Activated naive CD8-positive, alpha-beta T cell treated with anti-CD3 and anti-CD28 coated beads for 36 hours (primary cell): ENCODE measurements at places on chromosomes 1 and 21.

DNA sequence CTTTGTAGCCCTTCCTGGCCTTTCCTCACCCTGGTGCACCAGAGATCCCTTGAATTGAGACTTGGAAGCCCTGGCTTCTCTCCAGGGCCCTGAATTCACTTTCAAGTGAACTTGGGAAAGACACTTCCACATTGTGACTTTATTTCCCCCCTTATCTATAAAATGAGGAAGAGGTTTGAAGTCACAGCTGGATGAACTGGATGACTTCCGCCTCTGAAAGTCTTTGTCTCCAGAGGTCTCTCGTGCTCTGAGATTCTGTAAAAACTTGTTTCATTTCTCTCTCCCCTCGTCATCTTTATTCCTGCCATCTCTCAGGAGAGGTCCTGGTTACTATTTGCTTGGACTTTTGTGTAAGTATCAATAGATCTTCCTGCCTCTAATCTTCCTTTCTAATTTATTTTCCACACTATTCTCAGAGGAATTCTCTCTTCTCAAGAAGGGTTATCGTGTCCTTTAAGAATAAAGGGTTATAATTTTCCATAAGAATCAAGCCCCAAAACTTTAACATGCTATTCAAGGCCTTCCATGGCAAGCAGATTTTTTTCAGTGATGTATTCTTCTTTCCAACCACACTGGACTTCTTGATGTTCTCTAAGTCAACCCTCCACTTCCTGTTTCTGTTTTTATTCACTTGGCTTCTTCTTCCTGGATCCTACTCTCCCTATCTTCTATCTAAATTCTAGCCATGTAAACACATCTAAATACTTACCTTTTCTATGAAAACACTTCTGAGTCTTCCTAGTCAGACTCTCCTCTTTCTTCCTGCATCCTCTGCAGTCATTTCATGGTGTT lies 6.5 kb upstream of the RPTN start:
- no peak for DNase-seq

GRCh38 chr1:6771441-6771769 lies 13.8 kb upstream of the CAMTA1 start:
- DNase-seq: no peak

- no peak for DNase-seq
Observed at GRCh38 chr1:67134695-67135094, at the start of gene C1orf141. TSS of gene C1orf141 (minus strand) at chr1:67134970. CDS start at chr1:67127240, 7,730 bp downstream.

- DNase-seq: no peak
Observed at GRCh38 chr1:9797049-9797448, 26.7 kb downstream of the CLSTN1 start.

DNA sequence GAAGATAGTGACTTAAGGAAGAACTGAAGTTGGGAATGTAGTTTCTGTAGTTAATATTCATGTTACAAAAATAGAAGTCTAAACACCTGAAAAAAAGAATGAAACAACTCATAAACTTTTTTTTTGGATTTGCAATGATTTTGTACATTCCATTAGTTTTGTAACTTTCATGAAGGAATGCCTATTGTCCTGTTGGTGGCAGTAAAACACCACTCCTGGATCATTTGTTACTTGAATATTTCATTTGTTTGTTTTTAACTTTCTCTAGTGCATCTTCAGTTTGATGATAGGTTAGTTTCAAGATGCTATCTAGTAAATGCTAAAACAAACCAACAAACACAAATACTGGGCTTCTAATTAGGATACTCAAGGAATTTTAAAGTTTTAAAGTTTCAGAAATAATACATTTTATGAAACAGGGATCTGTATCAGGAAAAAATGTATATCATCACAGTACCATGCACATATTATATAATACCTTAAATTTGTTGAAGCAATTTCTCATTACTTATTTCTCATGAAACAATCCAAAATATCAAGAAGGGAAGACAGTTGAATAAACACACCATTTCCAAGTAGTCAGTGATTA lies 229.7 kb upstream of the CACYBP start:
- DNase-seq: no peak

DNA sequence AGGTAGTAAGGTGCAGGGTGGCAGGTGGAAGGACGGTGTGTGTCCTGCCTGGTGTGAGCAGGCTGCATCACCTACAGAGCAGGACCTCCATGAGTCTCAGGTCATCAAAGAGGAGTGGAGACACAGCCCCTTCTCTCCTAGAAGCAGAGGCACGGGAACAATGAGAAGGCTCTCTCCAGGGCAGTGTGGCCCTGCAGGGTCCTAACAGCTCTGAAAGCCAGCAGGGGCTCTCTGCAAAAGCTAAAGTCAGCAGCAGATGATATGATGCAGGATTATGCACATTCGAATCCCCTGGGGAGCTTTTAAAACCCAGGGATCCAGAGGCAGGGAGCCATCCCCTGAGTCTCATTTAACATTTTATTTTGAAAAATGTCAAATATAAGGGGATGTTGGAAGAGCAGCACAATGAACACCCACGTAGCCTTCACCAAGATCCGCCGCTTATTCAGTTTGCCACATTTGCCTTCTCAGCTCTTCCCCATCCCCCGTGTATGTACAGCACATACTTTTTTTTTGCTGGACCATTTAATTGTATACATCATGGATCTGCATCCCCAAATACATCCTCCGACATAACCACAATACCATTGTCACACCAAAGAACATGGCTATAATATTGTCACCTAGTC lies 88.1 kb downstream of the CNIH3 start:
- no peak for DNase-seq

DNA sequence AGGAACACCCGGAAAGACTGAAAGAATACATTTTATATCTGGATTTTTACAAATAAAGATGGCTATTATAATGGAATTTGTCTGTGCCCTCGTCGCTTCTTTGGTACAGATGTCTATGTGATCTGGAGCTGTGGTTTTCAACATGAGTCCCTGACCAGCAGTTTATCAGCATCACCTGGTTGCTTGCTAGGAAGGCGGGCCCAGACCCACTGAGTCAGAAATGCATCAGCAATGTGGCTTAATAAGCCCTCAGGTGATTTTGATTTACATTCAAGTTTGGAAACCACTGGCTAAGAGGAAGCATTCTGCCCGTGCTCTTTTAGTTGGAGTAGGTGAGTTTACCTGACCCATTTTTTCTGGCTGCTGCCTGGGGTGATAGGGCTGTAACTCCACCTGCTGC lies 31.7 kb downstream of the ATP1A1 start:
- DNase-seq: no peak

DNA sequence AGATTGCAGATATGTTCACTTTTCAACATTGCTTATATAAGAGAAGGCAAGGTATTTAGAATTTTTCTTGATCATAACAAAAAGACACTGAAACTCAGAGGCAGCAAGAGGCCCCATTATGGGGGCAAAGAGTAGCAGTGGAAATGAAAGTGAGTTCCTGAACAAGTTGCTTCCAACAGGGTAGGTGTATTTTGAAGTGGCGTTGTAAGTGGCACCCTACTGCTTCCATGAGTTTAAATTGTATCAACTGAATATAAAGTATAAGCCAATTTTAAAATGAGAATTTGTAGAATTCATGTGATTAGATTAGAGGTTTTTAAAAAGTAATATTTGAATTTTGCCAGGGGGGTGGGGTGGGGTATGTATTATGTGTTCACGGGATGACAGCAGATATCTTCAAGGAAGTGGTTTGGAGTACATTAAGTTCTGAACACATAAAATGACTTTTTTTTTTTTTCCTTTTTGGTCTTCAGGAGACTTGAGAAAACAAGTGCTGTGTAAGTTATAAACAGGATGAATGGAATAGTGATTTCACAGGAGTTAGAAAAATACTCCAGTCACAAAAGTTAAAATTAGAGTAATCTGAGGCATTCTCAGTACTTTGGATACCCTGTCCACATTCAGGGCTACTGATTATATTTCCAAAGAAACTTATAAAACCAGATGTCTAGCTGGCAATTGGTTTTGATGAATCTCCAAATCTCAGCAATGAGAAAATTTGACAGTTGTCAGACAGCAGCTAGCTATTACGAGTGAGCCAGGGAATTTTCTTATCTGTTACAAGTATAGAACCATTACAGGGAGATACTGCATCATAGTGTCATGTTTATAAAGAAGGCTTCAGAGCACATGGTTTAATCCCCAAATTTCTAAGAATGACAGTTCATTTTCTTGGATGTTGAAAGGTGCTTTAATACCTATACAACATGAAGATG lies 182.0 kb downstream of the ST6GALNAC3 start:
- no peak for DNase-seq

DNA sequence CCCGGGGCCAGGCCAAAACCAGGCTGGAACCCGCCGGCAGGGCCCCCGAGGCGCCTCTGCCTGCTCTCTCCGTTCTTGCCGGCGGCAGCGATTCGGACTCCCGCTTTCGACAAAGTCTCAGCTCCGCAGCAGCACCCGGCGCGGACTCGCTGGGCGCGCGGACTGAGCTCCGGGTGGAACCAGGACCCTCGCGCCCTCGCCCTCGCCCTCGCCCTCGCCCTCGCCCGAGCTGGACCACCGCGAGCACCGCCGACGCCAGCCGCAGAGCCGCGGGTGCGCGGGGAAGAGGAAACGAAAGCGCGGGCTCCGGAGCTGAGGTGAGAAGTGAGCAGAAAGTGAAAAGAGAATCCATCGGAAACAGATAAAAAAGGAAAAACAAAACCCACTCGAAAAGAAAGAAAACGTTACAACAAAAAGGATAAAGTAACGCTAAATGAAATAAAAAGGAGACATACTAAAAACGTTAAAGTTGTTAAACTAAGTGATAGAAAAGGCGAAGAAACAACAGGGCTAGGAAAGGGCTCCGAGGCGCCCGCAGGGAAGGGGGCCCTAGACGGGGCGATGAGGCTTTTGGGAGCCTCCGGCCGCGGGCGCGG lies 64.9 kb downstream of the MEF2D start:
- DNase-seq: peak; percentile 45

DNA sequence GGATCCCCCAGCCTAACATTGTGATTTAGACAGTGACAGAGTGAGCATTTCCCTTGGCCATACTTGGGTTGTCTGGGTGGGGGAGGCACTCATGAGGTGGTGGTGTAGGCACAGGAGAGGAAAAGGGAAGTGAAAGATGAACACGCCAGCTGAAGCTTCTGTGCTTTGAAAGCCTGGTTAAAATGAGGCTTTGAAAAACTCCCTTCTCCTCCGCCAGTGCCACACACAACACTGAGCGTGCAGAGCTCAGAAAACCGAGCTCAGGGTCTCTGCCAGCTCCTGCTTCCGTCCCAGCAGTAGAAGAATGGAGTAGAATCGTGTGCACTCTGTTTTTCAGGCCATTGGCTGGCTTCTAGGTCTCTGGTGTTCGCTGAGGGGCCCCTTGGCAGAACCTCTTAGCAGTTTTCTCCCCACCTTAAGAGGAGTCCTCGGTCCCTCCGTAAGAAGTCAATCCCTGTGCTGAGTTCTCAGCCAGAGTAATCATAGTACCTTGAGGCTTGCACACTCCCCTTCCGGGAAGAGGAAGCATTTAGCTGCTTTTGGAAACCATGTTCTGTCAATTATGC lies 12.9 kb downstream of the PLEKHM2 start:
- peak; percentile 53 for DNase-seq

DNA sequence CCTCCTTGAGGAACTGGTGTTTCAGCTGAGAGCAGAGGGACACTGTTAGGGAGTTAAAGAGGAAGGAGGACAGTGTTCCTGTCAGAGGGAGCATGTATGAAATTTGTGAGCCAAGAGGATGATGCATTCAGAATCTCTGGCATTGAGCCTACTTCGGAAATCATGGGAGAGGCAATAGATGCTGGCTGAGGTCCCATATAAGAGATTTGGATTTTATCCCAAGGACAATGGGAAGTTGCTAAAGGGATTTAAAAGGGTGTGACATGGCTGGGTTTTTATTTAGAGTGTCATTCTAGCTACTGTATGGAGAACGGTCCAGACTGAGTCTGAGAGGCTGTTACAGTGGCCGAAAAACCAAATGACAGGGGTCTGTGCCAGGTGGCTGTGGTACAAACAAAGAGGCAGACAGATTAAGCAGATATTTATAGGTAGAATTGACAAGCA lies 403.2 kb upstream of the B3GALT2 start:
- DNase-seq: no peak

DNA sequence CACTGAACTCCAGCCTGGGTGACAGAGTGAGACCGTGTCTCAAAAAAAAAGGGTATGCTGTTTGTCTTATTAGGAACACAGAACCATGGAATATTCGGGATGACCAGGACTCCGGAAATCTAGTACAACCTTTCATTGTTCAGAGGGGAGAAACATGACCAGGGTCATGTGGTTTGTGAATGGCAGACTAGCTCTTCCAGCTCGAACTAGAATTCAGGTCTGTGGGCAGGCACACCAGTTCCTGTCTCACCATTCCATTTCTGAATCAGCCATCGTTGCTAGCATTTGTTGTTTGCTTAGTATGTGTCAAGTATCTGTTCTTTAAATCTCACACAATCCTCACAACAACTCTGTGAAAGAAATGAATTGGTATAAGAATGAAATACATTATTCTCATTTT lies 50.9 kb downstream of the MDM4 start:
- DNase-seq: no peak

GRCh38 chr21:31554511-31555022 lies 104.9 kb upstream of the SOD1 start:
- DNase-seq: peak; percentile 49

DNA sequence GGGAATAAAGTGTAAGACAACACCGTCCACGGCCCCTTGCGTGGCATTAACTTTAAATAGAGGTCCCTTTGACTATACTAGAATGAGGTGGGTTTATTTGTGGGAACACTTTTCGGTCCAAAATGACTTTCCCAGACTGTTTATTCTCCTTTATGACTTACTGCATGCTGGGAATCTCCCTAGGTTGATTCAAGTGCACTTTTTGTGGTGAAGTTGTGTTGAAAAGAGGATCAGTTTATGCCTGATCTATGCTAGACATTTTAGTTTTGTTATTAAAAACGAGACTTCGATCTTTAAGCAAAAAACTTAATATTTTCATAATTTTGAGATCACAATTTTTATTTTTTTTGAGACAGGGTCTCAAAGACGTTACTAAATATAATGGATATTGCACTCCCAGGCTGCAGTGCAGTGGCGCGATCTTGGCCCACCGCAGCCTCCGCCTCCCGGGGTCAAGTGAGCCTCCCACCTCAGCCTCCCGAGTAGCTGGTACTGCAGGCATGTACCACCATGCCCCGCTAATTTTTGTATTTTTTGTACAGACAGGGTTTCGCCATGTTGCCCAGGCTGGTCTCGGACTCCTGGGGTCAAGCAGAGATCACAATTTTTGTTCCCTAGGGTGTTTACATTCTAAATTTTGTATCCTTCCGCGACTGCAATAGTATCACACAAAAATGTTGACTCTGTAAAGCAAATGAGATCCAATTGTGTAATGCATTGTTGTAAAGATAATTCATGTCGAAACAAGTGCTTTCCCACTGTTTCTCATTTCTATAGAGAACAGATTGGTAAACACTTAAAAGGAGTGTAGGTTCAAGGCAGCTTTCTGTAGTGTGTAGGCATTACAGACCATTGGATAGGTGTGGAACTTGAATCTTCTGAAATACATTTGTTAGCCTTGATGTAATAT lies 1.6 kb downstream of the CDC42 start:
- DNase-seq: no peak

DNA sequence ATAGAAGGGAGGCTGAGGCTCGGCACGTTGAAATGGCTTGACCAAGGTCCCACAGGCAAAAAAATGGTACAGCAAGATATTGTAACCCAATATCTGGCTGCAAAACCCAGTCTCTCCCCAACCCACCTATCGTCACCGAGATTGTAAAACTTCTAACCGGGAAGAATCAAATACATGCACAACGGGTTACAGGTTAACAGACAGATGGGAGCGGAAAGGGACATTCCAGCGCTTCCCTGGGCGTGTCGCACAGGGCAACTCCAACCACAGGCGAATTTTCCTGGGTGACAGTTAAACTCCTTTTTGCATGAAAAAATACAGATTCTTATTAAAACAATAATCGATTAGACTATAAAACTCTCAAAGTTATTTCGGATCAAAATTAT lies 31.8 kb upstream of the JUN start:
- DNase-seq: no peak

GRCh38 chr1:89698020-89698560 lies 65.2 kb downstream of the LRRC8C start:
- no peak for DNase-seq

- DNase-seq: no peak
Observed at GRCh38 chr1:35863881-35864625, 19.0 kb upstream of the AGO1 start.
